SJCRH30 (cell line): ENCODE measurements at places on chromosomes 2 and 18.

GRCh38 chr2:15160201-15160991 is 400.7 kb downstream of the NBAS start:
- no peak for DNase-seq

GRCh38 chr2:64291181-64291580 is 147.0 kb upstream of the PELI1 start:
- no peak for DNase-seq

GRCh38 chr2:162342321-162342720 is 1.6 kb upstream of the GCA start:
- no peak for DNase-seq

- peak; percentile 28 for DNase-seq
These were observed 132.1 kb downstream of the COL6A3 start for GRCh38 chr2:237281836-237282306.

DNA sequence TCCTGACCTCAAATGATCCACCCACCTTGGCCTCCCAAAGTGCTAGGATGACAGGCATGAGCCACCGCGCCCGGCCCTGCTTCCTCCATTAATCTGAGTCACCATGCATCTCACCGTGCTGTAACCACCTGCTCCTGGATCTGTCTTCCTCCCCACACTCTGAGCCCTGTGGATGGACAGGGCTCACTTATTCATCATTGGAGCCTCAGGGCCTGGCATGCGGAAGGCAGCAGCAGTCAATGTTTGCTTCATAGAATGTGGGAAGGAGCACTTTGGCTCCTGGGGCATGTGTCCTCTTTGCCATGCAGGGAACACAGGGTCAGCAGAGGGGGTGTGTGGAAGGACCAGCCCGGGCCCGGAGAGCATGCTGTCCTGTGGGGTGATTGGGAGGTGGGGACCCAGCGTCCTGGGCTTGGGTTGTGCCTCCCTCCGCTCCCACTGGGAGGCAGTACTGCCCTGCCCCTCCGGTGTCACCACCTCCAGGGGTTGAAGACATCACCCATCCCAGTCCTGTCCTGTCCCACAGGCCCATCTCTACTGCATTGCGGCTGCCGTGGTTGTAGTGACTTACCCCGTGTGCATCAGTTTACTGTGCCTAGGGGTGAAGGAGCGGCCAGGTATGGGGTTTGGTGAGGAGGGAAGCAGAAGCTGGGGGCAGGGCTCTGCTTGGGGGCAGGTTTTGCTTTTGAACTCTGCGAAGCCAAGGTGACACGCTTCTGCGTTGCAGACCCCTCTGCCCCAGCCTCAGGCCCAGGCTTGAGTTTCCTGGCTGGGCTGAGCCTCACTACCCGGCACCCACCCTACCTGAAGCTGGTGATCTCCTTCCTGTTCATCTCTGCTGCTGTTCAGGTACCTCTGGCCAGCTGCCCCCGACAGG is 11.5 kb downstream of the MFSD2B start:
- DNase-seq: peak; percentile 59

GRCh38 chr2:2899826-2900225 is 477.8 kb downstream of the EIPR1 start:
- DNase-seq: peak; percentile 31

GRCh38 chr2:188788621-188789020 is 185.6 kb upstream of the COL3A1 start:
- DNase-seq: peak; percentile 70

DNA sequence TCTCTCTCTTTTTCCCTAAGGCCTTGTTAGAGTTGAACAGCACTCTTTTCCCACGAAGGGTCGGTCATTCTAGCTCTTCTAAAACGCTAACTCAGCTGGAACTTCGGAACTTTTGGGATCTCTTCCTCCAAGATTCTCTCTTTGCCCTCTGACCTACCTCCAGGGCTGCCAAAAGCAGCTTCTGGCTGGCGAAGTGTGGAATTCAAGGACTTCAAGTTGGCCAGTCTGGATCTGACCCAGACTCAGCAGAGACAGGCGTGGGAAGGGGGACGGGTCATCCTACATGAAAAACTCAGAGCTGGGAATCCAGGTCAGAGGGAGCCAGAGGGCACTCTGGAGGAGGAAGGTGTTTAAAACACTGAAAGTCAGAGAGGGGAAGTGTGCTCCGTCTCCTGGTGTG is 305.5 kb upstream of the HDAC4 start:
- DNase-seq: peak; percentile 3

DNA sequence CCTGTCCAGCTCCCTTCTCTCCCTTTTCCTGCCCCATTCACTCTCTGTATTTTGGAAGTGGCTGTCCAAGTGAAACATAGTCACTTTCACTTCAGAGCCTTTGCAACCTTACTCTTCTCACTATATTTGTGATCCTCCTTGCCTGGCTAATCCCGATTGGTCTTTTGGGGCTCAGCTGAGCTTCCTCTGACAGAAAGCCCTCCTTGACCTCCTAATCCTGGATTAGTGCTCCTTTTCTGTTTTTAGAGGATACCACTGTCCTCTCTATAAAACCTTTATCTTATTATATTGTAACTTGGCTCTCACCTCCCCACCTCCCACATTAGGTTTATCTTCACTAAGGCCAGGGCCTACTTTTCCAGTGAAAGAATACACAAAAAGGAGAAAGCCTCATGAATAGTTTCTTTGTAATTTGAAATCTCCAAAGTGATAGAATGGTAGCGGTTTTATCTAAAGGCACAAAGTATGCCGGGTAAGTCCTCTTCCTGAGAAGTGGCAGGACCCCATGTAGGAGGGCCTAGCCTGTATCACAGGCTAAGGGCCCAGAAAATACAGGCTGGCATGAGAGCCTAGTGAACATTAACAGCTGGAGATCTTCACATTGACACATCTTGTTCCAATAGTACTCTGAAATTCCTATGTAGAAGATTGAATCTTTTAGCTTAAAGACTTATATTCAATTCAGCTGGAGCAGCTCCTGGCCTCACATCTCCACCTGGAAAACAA is 83.1 kb upstream of the GAREM1 start:
- DNase-seq: peak; percentile 9

DNA sequence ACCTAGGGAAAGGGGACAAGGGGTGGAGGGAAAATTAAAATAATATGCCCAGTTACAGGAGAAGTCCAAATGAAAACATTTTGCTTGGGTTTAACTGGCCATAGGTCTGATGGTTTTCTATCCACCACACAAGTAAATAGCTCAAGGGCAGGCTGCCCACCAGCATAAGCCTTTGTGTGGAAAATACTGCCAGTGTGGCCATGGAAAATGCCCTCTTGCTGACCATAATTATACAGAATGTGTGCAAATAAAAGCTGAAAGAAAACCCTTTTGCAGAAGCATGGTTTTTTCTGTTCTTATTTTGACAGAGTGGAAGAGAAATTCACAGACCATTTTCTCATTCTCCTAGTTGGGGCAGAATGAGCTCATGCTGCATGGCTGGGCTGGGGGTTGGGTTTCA is 111.3 kb upstream of the SIX2 start:
- no peak for DNase-seq

GRCh38 chr2:7190587-7191324 is 273.5 kb downstream of the RNF144A start:
- no peak for DNase-seq

DNA sequence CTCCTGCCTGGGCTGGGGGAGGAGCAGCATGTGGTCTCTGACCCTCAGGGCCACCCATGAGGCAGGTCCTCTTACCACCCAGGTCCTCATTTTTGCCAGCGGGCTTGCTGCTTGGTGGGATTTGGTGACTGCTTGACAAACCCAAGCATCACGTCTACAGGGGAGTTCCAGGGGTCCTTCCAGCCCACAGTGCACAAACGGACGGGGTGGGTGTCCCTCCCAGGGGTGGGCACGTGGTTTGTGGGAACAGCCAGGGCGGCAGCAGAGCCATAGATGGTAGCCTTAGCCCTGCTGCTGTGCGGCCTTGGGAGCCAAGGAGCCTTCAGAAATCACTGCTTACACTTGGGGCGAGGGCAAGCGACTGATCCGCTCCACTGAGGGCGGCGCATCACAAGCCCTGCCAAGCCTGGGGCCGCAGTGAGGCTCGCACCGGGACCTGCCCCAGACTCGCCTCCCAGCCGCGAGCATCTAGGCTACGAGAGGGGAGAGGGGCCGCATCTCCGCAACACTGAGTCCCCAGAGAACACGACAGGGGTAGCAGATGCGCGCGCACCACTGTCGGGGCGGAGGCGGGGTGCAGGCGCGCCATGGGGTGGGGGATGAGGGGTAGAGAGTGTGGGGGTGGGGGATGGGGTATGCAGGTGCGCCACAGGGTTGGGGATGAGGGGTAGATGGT is 36.9 kb downstream of the SNED1 start:
- no peak for DNase-seq

GRCh38 chr2:83756219-83756618 is 702.9 kb downstream of the SUCLG1 start:
- DNase-seq: no peak

GRCh38 chr2:233477548-233478433 is 88.8 kb downstream of the USP40 start:
- no peak for DNase-seq

DNA sequence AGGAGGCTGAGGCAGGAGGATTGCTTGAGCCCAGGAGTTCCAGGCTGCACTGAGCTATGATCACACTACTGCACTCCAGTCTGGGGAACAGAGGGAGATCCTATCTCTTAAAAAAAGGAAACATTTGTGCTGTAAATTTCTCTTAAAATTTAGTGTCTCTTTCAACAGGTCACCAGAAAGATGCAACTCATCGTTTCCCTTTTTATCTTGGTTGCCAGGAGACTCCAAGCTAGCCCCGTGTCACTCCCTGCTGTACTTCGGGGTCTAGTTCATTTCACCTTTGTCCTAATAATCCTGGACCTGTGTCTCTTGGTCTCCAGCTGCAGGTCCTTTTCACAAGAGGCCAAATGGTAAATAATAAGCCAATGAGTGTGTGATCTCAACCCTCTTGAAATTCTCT is 7.1 kb downstream of the HS1BP3 start:
- DNase-seq: no peak

DNA sequence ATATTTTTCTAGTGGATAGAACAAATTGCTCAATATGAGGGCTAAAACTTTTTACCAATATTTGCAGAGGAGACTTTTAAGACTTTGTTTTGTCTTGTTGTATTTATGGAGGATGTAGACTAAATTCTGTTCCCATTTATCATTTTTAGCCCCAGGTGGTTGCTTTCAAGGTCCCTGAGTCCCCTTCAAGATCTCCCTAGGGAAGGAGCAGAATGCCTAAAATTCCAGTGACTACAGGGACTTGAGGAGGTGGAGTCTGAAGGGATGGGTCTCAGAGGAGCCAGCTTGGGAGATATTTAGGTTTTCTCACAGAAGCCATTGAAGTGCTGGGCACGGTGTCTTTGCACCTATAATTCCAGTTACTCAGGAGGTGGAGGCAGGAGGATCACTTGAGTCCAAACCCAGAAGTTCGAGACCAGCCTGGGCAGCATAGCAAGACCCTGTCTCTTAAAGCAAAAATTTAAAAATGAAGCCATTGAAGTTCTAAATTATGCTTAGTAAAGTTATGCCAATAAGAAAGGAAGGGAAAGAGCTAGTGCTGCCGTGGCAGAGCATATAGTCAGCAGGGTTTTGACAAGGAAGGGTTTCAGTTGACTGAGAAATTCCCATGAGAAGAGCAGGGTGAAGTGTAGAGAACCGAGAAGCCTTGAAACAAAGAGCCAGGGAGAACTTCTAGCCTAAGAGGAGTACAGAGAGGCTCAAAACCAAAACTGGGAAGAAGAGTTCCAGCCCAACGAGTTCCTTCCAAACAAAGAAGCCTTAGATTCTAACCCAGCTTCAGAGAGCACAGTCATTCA is 43.4 kb downstream of the COMMD1 start:
- no peak for DNase-seq

- peak; percentile 84 for DNase-seq
These were observed 6.1 kb upstream of the CCDC195 start for GRCh38 chr2:224722250-224722649.

- DNase-seq: no peak
These were observed 7.4 kb upstream of the RMC1 start for GRCh38 chr18:23495723-23496440.

DNA sequence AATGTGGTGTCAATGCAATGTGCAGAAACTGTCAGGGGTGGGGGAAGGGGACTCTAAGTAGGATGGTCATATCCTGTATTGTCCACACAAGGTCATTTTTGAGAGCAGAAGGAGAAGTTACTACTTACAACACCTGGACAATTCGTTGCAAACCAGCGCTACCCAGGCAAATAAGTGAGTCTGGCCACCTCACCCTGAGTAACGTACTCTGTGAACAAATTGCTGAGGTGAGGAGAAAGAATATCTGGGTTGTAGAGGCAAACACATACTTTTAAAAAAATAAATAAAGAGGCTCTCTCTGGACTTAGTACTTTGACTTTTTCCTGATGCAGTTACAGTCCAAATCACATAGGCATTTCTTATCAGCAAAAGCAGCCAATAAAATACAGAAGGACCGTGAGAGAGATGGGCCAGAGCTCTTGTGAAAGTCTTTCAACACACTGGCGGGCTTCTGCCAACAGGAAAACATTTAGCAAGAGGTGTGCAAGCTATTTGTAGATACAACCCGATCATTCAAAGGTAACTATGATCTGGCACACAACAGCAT is 268.2 kb upstream of the ID2 start:
- DNase-seq: no peak

GRCh38 chr2:220855296-220855695 is 716.8 kb downstream of the EPHA4 start:
- DNase-seq: peak; percentile 95

GRCh38 chr18:38695559-38696280 is 1130.1 kb upstream of the CELF4 start:
- DNase-seq: no peak

GRCh38 chr2:76839826-76840225 is 682.4 kb downstream of the LRRTM4 start:
- DNase-seq: no peak

- DNase-seq: no peak
These were observed 19.1 kb upstream of the AFTPH start for GRCh38 chr2:64504774-64505720.
